ENCODE measurements at places on chromosomes 13 and 19.

GRCh38 chr19:43562698-43563241 is 12.6 kb downstream of the XRCC1 start:
- DNase-seq: peak; percentile 53

DNA sequence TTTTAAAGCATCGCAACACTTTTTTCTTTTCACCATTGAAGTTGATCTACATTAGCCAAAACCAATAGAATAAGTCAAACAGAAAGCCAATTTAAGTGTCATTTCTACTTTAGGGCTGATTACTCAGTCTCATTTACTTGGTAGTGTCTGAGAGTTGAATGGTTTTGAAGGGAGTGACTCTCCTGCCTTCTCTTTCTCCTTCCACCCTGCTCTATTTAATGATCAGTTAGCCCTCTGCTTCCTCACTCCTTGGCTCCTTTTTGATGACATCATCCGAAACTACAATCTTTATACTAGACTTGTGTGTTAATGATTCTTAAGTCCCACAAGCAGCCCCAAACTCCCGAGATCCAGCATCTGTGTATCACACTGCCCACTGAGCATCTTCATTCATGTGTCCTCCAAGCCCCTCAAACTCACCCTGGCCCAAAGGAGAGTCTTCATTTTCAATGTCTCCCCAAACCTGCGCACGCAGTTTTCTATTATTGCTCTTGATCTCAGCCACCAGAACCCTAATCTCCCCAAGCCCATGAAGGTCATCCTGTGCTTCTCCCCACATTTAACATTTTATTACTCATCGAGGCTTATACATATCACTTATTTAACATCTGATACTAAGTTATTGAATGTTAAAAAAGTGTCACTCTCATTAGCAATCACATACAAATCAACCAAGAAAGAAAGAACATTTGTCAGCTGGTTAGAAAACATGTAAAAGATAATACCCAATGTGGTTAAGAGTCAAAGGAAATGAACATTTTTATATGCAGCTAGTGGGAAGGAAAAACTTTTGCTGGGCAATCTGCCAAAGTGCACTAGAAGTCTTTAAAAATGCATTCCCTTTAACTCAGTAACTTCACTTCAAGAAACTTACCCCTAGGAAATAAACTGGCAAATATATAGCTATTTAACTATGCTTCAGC is 32.2 kb upstream of the ARGLU1 start:
- peak; percentile 70 for DNase-seq

- no peak for DNase-seq
Observed at GRCh38 chr19:28836421-28836820, 376.5 kb downstream of the UQCRFS1 start.

- DNase-seq: no peak
Observed at GRCh38 chr13:24650161-24650560, 30.0 kb upstream of the ATP12A start.

DNA sequence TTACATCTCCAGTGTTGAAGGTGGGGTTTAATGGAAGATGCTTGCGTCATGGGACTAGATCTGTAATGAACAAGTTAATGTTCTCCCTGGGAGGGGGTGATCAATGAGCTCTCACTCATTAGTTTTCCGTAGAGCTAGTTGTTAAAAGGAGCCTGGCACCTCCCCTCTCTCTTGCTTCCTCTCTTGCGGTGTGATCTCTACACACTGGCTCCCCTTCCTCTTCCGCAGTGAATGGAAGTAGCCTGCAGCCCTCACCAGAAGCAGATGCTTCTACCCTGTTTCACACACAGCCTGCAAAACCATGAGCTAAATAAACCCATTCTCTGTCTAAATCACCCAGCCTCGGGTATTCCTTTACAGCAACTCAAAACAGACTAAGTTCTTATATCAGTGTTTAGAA is 318.8 kb downstream of the SLITRK1 start:
- DNase-seq: no peak

GRCh38 chr19:1417145-1417544 is 9.8 kb downstream of the DAZAP1 start:
- no peak for DNase-seq

GRCh38 chr13:33752597-33752996 is 65.4 kb upstream of the RFC3 start:
- no peak for DNase-seq

- no peak for DNase-seq
Observed at GRCh38 chr19:19170873-19171672, 1.0 kb upstream of the MEF2B start.

GRCh38 chr13:24927810-24928404 is 163.9 kb downstream of the RNF17 start:
- no peak for DNase-seq

GRCh38 chr19:6059396-6059947 is 50.8 kb downstream of the RFX2 start:
- no peak for DNase-seq

GRCh38 chr13:63166345-63166744 is 1750.7 kb upstream of the PCDH20 start:
- DNase-seq: no peak

- DNase-seq: no peak
Observed at GRCh38 chr13:51959773-51960172, 51.5 kb downstream of the ATP7B start.

DNA sequence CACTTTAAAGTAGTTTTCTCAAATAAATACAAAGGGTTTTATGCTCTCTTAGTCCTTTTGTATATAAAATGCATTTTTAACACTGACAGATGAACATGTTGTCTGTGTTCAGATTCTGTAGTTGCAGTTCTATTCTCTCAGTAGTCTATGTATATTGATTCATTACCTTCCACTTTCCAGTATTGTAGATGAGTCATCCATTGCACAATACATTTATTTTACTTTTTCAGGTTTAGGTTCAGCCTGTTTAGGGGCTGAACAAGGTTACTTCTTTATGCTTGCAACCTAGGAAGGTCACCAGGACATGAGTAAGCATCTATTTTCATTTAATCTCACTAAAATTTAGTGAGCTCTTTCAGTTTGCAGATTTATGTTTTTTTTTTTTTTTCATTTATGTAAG is 173.6 kb downstream of the NALCN start:
- DNase-seq: no peak

GRCh38 chr13:114015969-114016295 is 42.1 kb upstream of the C13orf46 start:
- DNase-seq: no peak

DNA sequence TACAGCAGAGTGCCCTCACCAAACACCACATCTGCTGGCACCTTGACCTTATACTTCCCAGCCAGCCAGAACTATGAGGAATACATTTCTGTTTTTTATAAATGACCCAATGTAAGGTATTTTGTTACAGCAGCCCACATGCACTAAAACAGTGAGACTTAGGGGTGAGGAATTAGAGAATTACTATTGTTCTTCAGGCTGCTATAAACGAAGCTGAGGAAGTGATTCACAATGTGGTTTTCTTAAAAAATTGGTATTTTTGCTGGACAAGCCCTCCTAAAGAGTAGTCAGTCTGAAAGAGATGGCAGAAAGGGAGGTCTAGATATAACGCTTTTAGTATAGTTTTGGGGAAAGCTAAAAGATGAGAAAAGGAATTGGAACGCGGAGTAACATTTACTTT is 101.0 kb downstream of the SLITRK6 start:
- DNase-seq: no peak

- no peak for DNase-seq
Observed at GRCh38 chr13:54194233-54195024, 1165.8 kb downstream of the OLFM4 start.

DNA sequence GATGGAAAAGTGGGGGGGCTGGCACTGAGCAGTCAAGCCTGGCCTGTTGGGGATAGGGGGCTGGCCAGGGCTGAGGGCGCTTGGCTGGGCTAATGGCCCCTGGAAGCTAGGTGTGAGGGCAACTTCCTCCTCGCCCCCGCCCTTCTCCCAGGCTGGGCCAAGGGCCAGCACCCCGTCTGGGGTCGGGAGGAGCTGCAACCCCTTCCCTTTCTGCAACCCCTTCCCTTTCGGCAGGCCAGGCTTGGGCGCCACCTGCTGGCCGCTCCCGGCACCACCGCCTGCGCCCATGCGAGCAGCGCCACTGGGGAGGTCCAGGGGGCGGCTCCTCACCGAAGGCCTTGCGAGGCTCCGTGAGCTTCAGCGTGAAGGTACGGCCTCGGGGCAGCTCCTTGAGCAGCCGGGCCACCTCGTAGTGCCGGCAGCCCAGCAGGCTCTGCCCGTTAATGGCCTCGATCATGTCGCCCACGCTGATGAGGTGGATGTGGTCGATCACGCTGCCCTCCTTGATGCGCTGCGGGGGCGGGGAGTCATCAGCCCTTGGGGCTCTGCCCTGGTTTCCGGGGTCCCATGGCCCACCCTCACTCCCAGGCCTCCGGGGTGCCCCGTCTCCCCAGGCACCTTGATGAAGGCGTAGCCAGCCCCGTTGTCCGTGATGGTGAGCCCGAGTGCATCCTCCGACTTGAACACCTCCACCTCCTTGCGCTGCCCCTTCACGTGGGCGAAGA is 5.0 kb upstream of the PTGER1 start:
- no peak for DNase-seq

GRCh38 chr19:6812612-6813011 is 40.1 kb downstream of the VAV1 start:
- no peak for DNase-seq
